ENCODE measurements at places on chromosomes 7 and 10. TPM values are rescaled to one million over a fixed set of nuclear protein-coding genes. Genes with fewer than 3 reads are reported as not detected.
A peak's percentile ranks its signal among the peaks of the same experiment; 100 is the strongest.

DNA sequence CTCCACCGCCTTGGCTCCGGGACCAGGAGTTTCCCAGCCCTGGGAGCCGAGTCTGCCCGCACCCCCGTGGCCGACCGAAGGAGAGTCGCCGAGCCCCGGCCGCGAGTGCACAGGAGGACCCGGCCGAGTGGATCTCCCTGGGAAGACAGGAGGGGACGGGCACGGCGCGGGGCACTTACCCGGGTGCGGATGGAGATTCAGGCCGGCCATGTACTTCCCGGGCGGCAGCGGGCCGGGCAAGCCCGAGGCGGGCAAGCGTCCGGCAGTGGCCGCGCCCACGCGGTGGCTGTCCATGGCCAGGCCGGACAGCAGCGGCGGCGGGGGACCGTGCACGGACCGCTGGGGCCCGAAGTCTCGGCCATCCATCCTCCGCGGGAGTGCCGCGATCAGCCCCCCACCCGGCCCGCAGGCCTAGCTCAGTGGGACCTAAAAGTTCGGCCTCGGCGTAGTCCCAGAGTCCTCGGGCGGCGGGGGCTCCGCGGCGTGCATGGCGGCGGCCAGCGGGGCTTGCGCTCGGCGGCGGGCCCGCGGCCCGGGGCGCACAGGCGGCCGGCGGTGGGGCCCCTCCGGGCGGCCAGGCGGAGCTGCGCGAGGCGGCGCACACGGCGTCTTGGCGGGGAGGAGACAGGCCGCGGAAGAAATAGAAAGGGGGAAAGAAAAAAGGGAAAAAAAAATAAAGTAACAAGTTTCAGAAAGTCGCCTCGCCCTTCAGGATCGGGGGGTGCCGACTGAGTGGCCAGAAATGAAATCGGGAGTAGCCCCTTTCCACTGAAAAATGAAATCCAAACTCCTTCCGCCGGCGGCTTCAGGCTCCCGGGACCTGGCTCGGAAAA is 2.5 kb downstream of the TNRC18 start:
- no peak for DNase-seq

DNA sequence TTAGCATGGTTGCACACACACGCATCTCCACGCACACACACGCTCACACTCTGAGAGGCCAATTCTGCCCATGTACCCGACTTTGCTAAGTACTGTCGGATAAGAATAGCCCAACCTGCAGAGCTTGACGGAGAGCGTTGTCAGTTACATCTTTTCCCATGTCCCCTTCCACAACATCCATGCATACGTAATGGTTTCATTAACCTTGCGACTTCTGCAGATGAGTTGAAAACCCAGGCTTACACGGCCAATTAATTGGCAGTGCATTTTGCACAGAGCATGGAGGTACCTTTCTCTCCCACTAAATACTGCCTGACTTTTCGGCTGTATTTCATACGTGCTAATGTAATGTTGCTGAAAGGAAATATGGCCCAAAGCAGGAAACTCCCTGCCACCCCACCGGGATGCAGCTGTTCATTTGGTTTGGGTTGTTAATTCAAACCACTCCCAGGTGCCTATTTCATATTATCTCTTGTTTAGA is 291.2 kb upstream of the HABP2 start:
- DNase-seq: no peak

Gene LRMDA
- total RNA-seq: 10.6 TPM

DNA sequence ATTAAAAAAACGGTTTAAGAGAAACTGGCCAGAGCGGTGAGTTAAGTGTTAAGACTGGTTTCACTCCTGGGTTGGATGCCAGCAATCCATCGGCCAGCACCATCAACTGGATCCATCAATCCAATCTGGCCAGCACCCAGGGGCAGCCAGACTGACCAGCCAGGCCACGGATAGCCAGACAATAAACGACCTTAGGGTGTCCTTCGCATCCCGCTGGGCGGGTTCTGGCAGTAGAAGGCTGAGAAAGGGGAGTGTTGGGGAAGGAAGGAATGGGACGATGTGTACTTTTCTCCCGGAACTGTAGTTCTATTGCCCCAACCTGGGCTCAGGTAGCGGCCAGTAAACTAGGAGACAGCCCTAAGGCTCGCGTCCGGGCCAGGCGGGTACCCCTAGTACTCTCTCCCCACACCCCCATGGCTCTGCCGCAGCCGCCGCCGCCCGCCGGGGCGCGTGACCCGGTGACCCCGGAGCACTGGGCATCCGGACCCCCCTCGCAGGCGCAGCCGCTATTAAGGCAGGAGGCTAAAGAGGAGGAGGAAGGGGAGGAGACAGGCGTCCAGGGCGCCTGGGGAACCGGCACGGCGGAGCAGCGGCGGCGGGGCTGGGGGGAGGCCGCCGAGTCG is at the start of gene CASD1:
Gene CASD1 (plus strand): TSS at position 546 of the 623 bp plus-strand sequence. CDS start 276 bp downstream, outside the sequence.
- peak; percentile 79 for DNase-seq

DNA sequence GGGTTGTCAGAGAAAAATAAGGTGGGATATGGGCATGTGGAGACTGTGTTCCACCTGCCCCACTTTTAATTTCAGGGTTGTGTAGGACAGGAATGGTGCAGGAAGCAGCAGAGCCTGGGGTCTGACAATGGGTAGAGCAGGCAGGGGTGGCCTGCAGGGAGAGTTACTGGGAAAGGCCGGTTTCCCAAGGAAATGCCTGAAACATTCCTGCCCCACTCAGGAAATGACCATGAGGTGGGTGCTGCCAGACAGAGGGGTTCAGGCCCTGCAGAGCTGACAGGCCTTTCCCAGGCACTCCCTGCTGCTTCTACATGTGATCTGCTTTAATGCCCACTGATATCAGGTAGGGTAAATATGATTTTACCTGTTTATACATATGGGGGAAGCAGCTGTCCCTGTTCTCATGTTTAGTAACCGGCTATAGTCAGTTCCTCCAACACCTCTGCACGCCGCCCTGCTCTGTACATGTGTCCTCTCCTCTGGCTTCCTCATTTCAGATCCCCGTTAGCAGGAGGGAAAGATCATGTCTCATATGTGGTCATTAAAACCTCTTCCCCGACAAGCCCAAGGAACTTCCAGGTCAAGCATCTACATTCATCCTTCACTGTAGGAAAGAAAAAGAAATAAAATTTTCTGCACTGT is 118.6 kb upstream of the PRSS58 start:
- no peak for DNase-seq

Gene TEX47
- 23.9 TPM for total RNA-seq

DNA sequence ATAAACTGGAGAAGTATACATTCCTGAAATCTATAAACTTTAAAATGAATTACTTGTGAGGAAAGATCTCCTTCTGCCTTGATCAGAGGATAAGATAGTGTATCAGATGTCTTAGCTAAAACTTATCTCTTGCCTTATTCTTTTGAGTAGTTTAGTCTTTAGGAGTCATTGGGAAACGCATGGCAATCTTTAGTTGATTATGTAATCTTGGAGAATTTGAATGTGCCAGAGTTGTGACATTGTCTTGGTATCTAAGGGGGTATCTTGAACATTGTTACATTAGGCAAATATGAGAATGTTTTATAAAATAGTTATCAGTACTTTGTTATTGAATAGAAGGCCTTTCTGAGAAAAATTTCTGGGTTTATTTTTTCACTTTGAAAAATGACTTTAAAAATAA is 61.6 kb upstream of the ADRA2A start:
- DNase-seq: no peak

DNA sequence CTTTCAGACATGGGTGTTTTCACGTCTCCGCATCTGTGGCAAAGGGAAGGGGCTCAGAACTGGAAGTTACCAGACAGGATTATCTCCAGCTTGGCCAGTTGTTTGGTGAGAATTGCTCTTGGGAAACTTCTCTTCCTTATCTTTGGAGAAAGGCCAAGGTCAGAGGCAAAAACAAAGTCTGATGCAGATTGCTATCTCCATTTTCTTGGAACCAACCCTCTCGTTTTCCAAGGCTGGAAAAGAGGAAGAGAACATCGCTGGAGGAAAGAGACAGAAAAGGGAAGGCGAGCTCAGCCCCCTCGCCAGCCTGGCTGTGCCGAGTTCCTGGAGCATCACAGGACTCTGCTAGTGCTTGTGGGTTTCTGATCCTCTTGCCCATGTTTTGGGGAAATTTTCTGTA is 396.8 kb upstream of the SHH start:
- no peak for DNase-seq

Gene MPLKIP
- 47.7 TPM for total RNA-seq

GRCh38 chr10:79946271-79947082 is 2.4 kb downstream of the SFTPD start:
- DNase-seq: peak; percentile 10

DNA sequence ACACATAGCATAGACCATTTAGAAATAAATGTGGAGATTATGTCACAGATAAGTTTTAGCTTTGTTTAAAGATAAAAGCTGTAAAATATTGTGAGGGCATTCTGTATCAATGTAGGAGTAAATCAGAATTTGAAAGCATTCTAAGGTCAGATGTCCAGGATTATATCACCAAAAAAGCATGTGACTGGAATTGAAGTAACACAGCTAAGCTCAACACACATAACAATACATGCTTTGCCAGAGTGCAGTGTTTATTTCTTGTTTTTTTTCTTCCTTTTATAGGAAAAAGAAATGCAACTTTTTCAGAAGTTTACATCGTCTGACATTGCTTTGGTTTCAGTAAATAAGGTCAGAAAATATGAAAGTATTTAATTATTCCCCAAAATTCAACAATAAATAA is 183.4 kb downstream of the HTR7 start:
- no peak for DNase-seq

DNA sequence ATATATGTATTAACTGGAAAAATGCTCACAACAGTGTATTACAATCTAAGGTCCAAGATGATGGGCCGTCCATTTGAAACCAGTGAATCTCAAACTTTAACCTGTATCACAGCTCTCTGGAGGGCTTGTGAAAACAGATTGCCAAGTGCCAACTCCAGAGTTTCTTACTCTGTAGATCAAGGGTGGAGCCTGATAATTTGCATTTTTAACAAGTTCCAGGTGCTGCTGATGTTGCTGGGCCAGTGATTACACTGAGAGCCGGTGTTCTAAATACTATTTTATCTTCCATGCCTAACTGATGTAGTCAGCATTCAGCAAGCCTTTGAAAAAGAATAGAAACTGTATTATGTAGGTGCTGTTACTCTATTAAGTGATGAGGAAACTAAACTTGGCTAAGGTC is 269.9 kb upstream of the FERD3L start:
- DNase-seq: no peak

Gene PTPRN2
- 10.8 TPM for total RNA-seq

- DNase-seq: no peak
Measured at GRCh38 chr7:149245244-149245643, 5.8 kb downstream of the ZNF212 start.

DNA sequence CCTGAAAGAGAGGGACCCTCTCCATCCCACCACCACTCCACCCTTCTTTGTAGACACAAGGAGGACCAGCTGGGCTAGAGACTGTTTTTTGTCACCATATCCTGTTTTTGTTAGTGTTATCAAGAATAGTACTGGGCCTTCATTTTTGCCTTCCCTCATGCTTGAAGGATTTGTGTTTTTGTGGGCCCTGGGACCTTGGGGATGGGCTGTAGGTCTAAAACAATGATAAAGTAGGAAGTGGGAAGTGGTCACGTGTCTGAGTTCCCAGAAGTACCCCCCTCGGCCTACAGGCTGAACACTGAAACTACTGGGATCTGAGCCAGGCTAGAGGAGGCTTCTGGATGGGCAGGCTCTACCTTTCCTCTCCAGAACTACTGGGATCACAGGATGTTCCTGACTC is 8.9 kb downstream of the AGFG2 start:
- DNase-seq: peak; percentile 52

DNA sequence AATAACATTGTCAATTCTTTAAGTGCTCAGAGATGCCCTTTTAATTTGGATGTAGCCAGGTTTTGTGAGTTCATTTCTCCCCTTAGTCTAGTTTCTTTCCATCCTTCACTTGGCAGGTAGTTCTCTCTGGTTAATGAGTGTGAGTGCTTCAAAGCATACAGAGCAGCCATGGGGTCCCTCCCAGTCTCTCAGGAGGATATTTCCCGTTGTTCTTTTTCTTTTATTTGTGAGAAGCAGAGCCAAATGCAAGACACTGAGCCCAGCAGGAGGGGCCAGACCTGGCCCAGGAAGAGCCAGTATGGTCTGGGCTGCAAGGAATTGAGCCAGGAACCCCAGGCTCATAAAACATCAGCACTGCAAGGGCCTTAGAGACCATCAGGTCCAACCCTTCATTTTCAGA is 52.4 kb downstream of the PLCE1 start:
- no peak for DNase-seq

All from testis (tissue), 5 donors.